A549 treated with Hydrocortisone at 1 μM for 4 hours (cell line): ENCODE measurements at places on chromosomes 3 and 15. TPM values are rescaled to one million over a fixed set of nuclear protein-coding genes. Genes with fewer than 3 reads are reported as not detected.

Gene NRG4
- 0.47 to 2.8 TPM (median 0.69 TPM) in 5 replicates for total RNA-seq

Gene ZDHHC3
- 42.1 to 46.0 TPM (median 45.4 TPM) in 5 replicates for total RNA-seq

Gene NOX5
- 0.11 to 0.35 TPM (median 0.20 TPM) in 5 replicates for total RNA-seq

Gene CNOT10
- total RNA-seq = 25.8 to 31.5 TPM (median 28.9 TPM) in 5 replicates

Gene USP13
- 8.2 to 12.7 TPM (median 10.5 TPM) in 5 replicates for total RNA-seq

Gene MB21D2
- 4.1 to 6.0 TPM (median 4.9 TPM) in 5 replicates for total RNA-seq

Gene CEMIP
- total RNA-seq = 1.0 to 1.6 TPM (median 1.2 TPM) in 5 replicates

Gene FETUB
- total RNA-seq = 0.12 to 0.34 TPM (median 0.15 TPM) in 3 of 5 replicates, not detected in the others

Gene ALDH1A2
- total RNA-seq = 0.24 to 1.1 TPM (median 0.62 TPM) in 4 of 5 replicates, not detected in the other

Gene LINGO1
- 7.8 to 10.9 TPM (median 9.3 TPM) in 5 replicates for total RNA-seq

Gene GOLGA6L7
- not detected in 5 replicates for total RNA-seq

Gene LMAN1L
- total RNA-seq = 0.09 to 0.15 TPM in 2 of 5 replicates, not detected in the others

Gene KNG1
- total RNA-seq = 0.06 TPM in 1 of 5 replicates, not detected in the others

Gene AADACL2
- not detected in 5 replicates for total RNA-seq

Gene HIGD2B
- not detected in 5 replicates for total RNA-seq

Gene CCK
- total RNA-seq = 1.3 to 2.3 TPM (median 1.9 TPM) in 5 replicates

Gene CYFIP1
- 70.5 to 86.0 TPM (median 82.3 TPM) in 5 replicates for total RNA-seq

Gene KLHL40
- not detected in 5 replicates for total RNA-seq

Gene CCR9
- 0.03 TPM in 1 of 5 replicates, not detected in the others for total RNA-seq

Gene CTDSPL
- total RNA-seq = 15.1 to 19.0 TPM (median 17.6 TPM) in 5 replicates

Gene CMTM8
- 9.8 to 13.3 TPM (median 12.0 TPM) in 5 replicates for total RNA-seq

Gene VPS13C
- total RNA-seq = 9.1 to 16.0 TPM (median 11.4 TPM) in 5 replicates
